ENCODE measurements at places on chromosomes 16 and 17.

DNA sequence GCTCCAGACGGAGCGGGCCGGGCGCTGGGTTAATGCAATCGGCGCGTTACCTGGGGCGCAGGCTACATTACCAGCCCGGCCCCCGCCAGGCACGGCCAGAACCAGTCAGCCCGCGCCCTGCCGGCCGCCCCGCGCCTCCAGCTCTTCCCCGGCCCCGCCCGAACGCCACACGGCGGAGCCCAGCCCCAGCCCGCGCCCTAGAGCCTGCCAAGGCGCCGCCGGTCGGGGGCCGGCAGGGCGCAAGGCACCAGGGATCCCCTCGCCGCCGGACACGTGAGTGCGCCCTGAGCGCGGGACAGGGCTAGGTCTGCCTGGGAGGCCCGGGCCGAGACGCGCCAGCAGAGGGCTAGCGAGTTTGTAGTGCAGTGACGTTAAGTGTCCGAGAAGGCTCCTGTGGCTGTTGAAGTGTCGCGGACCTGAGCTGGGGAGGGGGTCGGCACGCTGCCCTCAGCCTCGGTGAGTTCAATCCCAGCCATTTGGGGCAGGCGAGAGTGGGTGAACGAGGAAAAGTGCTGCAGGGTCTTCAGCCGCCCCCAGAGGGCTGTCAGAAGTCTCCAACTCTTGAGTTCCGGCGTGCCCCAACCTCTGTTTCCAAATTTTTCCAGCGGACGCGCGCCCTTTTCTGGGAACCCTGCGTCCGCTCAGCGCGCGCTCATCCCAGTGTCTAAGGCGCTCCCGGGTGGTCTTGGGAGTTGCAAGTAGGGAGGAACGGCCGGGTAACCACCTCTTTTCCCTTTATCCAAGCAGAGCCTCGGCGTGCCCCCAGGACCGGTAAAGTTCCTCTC is at the start of gene SLC6A2:
SLC6A2 (plus strand) TSS at position 92 of the 785 bp plus-strand sequence. CDS start 707 bp downstream, outside the sequence.
- DNase-seq = no peak

GRCh38 chr16:84677849-84678248 is 22.0 kb upstream of the USP10 start:
- DNase-seq = no peak

- DNase-seq = no peak
Measured at GRCh38 chr16:53849585-53849984, 145.6 kb downstream of the FTO start.

DNA sequence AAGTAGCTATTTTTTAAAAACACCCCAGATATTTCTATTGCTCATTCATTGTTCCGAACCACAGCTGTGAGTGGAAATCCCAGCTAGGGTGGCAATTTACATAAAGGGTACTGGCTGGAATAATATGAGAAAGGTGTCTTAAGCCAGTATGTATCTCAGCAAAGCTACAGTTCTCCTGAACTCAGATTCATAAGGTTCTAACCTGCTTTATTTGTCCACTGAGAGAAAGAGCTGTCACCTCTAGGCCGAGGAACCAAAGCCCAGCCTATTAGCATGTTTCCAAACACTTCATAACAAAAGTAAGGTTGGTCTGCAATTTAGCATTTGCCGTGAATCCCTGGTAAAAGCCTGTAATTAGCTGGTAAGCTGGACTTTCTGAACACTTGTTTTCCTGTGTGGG is 57.0 kb upstream of the CLEC19A start:
- DNase-seq = no peak

GRCh38 chr16:87765473-87765775 is 362 bp downstream of the KLHDC4 start:
- DNase-seq = no peak

GRCh38 chr17:27430882-27431491 is 25.3 kb upstream of the KSR1 start:
- DNase-seq = no peak

DNA sequence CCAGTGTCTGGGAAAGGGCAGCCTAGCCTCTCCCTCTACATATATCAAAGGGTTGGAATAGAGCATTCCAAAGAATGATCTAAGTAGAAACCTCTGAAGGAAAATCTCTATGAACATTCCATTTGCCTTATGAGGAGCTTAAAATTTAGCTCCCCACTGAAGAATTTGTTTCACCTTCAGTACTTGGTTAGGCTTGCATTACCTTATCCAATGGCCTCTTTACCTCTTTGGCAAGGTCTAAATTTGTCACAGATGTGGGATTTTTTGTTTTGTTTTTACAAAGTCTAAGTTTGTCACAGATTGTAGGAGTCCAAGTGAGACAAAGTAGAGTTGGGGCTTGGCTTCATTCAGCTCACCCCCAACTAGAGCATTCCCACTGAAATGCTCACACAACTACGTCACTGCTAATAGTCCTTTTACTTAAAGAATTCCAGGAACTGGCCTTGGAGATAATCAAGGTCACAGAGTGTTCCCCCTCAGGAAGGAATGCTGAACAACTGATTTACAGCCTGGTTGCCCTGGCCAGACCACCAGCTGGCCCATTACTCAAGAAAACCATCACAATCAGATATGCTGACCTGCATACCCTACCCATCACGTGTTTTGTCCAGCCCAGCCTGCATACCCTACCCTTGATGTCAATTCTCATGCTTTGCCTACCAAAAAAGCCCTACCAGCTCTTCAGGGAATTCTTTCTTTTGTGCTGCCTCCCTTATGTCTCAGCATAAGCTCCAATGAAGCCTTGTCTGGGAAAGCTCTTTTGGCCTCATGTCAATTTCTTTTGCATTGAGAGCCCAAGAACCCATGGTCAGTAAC is 26.5 kb upstream of the PPM1D start:
- DNase-seq = no peak

DNA sequence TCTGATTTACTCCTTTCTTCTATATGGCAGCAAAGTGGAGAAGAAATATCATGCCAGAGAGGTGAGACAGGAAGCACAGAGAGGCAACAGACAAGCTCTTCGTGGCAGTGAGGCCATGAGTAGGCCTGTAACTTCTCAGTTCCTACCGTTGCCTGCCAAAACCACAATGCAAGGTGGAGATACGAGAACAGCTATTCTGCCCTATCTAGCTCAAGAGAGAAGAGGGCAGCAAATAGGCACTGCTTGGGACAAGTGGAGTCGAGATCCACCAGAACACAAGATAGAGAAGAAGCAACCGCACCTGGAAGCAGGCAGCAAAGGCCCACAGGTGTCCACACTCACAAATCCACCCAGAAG is 24.8 kb downstream of the RANBP10 start:
- no peak for DNase-seq

- DNase-seq = no peak
Measured at GRCh38 chr16:66660422-66661209, 35.9 kb downstream of the CMTM4 start.

GRCh38 chr16:74760007-74760767 is 14.4 kb downstream of the FA2H start:
- DNase-seq = no peak

DNA sequence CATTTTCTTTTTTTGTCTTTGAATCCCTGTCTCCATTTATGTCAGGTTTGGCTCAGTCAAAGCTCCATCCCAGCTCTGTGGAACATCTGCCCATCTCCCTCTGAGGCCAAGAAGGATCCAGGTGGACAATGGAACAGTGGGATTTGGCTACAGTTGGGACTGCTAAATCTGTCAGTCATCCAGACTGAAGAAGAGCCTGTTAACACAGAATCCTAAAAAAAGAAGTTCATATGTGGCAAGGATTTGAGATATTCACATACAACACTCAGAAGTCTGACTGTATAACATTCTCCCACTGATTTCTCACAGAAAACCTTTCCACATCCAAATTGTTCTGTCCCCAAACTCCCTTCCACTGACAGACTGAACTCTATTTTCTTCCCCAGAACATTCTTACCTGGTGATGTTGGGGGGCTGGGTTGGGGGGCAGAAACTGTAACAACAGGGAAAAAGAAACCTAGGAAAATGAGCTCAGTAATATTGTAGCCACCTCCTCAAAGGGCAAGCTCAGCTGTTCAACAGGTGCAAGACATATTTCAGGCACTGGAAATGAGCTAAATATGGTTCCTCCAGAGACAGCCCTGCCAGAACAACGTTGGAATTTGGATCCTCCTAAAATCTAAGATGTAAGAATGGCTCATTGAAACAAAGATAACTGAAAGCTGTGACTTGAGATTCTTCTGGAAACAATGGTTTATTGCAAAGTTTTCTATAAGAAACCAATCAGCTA is 301.5 kb upstream of the CDH5 start:
- no peak for DNase-seq

DNA sequence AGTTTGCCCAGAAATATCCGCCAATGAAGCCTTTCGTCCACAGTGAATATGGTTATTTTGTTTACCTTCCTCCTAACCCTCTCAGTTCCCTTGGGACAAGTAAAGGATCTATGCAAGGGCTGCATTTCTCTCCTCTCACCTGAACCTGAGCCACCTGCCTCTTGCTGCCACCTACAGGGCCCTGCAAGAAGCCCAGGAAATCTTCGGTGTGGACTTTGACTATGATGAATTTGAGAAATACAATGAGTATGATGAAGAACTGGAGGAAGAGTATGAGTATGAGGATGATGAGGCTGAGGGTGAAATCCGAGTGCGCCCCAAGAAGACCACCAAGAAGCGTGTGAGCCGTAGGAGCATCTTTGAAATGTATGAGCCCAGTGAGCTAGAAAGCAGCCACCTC is 14.0 kb downstream of the SUPT6H start:
- DNase-seq = no peak

DNA sequence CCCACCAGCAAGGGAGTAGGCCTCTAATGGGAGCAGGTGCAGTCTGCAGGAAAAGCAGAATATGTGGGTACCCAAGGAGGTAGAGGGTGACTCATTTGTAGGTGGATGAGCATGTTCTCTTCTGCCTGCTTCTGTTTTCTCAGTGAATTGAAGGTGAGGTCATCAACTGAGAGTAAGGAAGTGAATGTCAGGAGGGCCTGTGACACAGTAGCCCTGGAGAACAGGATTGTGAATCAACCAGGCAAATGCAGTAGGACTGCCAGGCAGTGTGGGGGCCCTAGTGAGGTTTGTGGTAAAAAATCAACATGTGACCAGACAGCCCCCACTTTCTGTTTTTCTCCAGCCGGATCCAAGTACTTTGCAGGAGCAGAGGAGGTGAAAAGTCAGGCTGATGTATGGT is 150.5 kb upstream of the SOX9 start:
- no peak for DNase-seq

DNA sequence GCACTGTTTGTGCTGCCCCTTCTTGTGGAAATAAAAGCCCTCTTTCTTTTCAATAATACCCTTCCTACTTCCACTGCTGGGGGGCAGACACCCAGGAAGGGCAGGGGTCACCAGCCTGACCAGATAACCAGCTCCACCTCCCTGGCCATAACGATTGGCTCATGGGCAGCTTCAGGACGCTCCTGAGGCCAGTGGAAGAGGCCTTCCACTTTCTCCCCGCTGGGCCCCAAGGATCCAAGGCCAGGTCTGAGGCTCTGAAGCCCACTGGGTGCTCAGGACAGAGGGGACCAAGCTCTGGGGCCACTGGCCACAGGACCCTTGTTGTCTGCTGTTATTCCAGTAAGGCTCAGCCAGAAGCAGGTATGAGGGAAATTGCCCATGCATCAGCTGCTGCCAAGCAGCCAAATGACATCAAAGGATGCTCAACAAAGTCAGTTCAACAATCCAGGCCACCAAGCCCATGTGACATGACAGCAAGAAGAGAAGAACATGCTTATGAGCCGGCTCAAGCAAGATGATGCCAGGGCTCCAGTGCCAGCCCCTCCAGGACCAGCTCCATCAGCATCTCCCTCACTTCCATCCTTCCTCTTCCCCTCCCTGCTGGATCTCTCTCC is 238.8 kb downstream of the ZNF423 start:
- no peak for DNase-seq

DNA sequence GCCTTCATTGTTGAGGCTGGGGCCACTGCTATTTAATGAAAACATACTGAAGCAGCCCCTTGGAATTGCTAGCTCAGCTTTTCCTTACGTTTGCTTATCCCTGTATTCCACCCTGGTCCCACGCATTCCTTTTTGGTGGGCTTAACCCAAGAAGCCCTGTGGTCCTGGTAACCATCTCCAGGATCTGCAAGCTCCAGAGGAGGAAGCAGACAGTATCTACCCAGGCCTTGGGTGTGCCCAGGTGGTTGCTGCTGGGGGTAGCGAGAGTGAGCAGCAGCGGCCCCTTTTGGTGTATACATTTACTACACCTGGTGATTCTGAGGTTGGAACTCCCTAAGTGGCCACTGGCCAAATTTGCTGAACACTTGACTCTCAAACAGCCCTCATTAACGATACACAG is 97.7 kb downstream of the CBLN1 start:
- DNase-seq = no peak

DNA sequence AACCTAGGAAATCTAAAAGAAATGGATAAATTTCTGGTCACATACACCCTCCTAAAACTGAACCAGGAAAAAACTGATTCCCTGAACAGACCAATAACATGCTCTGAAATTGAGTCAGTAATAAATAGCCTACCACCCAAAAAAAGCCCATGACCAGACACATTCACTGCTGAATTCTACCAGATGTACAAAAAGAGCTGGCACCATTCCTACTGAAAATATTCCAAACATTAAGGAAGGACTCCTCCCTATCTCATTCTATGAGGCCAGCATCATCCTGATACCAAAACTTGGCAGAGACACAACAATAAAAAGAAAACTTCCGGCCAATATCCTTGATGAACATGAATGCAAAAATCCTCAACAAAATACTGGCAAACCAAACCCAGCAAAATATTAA is 52.9 kb downstream of the TTC19 start:
- no peak for DNase-seq

DNA sequence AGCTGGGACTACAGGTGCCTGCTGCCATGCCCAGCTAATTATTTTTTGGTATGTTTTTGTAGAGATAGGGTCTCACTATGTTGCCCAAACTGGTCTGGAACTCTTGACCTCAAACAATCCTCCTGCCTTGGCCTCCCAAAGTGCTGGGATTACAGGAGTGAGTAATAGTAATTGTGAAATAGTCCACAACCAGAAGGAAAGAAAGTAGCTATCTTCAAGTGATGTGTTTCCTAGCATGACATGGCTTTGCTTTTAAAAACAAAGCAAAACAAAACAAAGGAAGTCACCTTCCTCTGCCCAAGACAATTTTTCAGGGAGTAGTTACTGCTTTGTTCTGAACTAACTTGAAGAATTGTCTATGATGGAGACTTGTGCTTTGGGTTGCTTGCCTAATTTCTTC is 27.0 kb downstream of the ATP6V0A1 start:
- DNase-seq = no peak

- DNase-seq = no peak
Measured at GRCh38 chr17:50689251-50689650, 18.5 kb downstream of the ANKRD40 start.

- DNase-seq = no peak
Measured at GRCh38 chr17:82416771-82417170, 1.4 kb upstream of the HEXD start.

DNA sequence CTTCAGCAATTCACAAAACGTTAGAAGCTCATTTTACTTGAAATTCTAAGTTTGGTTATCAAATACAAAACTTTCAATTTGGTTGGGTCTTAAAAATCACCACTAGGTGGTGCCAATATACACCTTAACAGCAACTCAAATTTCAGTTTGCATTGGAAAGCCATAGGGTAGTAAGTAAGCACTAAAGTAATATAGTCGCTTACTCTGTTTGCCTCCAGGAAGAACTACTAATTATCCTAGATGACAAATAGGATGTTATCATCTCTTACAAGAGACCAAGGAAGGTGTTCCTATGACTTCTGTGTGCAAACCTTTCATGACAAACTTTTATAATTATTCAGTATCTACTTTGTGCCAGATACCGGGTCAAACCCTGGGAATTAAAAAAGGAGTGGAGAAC is 93.3 kb downstream of the MYO1D start:
- no peak for DNase-seq

Data from activated CD8-positive, alpha-beta memory T cell treated with anti-CD3 and anti-CD28 coated beads for 48 hours (primary cell).